Activated T-helper 1 cell treated with Interleukin-2 at 50 U/mL for 16 hours (primary cell): ENCODE measurements at places on chromosomes 2 and 18.
A peak's percentile ranks its signal among the peaks of the same experiment; 100 is the strongest.

DNA sequence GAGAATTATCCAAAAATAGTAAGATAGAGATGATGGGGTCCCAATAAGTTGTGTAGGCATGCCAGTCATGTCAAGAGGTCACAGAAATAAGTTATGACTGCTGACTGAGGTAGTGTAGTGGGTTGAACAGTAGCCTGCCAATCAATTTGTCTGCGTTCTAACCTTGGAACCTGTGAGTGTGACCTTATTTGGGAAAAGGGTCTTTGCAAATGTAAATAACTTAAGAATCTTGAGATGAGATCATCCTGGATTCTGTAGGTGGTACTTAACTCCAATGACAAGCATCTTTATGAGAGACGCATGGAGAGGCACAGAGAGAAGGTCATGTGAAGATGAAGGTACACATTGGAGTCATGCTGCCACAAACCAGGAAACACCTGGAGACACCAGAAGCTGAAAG, 31.0 kb downstream of the ACVR1 start:
- no peak for DNase-seq

- DNase-seq, result no peak
Measured at GRCh38 chr18:38460657-38461056, 895.1 kb upstream of the CELF4 start.

DNA sequence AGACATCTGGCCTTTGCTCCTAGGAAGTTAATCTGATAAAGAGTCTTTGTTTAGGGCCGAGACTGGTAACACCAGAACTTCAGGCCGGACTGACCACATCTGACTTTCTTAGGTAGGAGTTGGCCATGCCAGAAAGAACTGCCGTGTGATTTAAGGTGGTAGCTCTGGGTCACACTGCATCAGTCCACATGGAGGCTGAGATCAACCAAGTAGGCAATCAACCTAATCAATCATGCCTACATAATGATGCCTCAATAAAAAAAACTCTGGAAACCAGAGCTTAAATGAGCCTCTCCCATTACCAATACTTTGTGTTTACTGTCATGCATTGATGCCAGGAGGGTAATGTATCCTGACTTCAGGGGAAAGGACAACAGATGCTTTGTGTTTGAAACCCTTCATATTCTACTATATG, 44.1 kb upstream of the ORC2 start:
- DNase-seq, result no peak

- peak; percentile 40 for DNase-seq
Measured at GRCh38 chr2:64654063-64654811, 524 bp upstream of the SERTAD2 start.

- DNase-seq, result no peak
Measured at GRCh38 chr2:184359379-184359778, 238.9 kb upstream of the ZNF804A start.

GRCh38 chr2:88692187-88692586, 714 bp downstream of the RPIA start:
- DNase-seq, result no peak

DNA sequence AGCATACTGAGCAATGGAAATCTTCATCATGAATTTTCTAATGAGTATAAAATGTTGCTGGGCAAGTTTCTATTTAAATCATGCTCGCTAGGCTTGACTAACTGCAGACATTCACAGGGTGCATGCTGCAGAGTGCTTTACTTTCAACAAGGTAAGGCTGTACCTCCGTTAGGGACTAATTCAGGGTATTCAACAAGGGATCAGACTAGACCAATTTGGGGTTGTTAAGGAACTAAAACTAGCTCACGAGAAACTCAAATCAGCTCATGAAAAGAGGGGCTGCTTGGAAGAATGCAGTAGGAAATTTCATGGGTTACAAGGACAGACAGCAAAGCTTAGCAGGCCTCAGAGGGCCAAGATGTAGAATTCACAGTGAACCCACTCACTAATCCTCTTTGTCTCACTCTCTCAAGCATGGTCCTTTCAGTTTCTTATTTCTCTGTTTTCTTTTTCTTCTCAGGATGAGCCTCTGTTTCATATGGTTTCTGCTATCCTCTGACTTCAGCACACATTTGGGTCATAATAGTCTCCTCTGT, 2.2 kb downstream of the MYO3B start:
- DNase-seq, result no peak

GRCh38 chr2:58543442-58543841, 302.3 kb upstream of the FANCL start:
- DNase-seq, result no peak
